Stimulated activated CD4-positive, alpha-beta T cell treated with anti-CD3 and anti-CD28 coated beads, TNF-alpha, amount 100 ng/mL, for 1 hour (primary cell): ENCODE measurements at places on chromosomes 3 and 15.

DNA sequence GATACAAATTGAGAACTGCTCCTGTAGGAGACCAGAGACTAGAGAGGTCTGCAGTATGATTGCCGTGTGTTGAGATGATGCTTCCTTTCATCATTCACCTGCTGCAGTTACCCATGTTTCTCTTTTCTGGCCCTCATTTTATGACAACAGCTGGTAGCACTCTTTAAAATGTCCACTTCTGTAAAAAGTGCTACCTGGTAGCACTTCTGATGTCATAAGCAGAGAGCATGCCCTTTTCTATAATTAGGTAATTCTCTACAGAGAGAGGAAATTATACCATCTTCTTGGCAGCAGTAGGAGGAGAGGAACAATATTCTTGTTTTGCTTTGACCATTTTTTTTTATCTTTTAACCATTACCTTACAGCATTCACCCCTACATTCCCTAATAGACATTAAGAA lies 123.8 kb downstream of the PPM1L start:
- DNase-seq = no peak

GRCh38 chr15:86555939-86556338 lies 476.3 kb downstream of the AGBL1 start:
- no peak for DNase-seq

DNA sequence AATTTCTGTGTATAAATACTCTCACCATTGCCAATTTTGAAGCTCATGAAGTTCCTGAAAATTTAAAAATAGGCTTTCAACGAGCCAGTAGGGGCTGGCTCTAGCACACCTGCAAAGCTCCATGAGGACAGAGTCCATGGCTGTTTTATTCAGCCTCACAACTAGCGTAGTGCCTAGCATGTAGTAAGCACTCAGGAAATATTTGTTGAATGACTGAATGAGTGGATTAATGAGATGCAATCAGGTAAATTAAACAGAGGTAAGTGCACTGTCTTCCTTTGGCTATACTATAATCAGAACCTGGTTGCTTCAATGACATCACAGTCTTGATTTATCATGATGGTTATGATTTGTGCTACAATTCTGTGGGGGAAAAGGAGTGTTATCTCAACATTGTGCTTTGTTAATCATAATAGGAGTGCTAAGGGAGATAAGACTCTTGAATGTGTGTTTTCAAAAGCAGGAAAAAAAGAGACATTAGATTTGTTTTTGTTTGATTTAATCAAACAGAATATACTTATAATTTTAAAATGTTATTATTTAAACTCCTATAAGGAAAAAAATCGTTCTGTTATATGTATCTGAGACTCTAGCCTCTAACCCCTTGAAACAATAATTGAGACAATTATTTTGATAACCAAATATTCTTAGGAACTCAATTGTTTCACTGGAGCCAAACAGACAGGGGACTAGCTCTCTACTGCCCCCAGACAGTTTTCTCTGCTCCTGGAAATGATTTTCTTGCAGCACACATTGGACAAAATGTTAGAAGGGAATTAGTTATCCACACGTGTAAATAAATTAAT lies 171.7 kb upstream of the ATP11B start:
- no peak for DNase-seq

- no peak for DNase-seq
These were observed 40.2 kb downstream of the GPR156 start for GRCh38 chr3:120244834-120245225.

DNA sequence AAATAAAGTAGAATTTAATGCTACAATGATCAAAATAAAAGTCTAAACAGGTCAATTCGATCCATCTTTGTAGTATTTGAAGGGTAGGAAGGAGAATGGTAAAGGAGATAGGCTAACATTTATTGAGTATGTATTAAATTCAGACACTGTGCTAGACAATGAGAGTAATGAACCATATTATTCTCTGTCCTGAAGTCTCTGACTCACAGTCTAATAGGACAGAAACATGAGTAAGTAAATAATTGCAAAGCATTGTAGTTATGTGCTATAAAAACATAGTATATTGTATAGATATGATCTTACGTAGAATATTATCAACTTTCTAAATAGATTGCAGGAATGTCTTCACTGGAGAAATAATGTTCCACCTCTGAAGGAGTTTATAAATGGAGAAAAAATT lies 64.5 kb downstream of the MDFIC2 start:
- no peak for DNase-seq
